Stimulated activated CD8-positive, alpha-beta memory T cell treated with anti-CD3 and anti-CD28 coated beads, Interleukin-15, amount 100 ng/mL, for 48 hours (primary cell): ENCODE measurements at places on chromosomes 13 and 19.

DNA sequence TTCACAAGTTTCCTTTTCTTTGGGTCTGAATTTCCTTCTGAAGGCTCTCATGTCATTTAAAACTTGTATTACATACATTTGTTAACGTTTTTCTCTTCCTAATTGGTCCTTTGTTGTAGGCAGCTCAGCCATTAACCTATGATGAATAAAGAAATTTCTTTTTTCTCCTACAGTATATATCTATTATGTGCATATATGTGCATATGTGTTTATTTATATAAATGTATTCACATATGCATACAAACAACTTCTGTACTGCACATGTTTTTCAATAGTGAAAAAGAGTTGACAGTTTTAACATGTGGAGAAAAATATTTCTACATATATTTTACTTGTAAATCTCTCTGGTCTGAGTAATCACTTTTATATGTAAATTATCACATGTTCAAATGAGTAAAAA lies 1674.9 kb upstream of the PCDH20 start:
- DNase-seq = no peak

DNA sequence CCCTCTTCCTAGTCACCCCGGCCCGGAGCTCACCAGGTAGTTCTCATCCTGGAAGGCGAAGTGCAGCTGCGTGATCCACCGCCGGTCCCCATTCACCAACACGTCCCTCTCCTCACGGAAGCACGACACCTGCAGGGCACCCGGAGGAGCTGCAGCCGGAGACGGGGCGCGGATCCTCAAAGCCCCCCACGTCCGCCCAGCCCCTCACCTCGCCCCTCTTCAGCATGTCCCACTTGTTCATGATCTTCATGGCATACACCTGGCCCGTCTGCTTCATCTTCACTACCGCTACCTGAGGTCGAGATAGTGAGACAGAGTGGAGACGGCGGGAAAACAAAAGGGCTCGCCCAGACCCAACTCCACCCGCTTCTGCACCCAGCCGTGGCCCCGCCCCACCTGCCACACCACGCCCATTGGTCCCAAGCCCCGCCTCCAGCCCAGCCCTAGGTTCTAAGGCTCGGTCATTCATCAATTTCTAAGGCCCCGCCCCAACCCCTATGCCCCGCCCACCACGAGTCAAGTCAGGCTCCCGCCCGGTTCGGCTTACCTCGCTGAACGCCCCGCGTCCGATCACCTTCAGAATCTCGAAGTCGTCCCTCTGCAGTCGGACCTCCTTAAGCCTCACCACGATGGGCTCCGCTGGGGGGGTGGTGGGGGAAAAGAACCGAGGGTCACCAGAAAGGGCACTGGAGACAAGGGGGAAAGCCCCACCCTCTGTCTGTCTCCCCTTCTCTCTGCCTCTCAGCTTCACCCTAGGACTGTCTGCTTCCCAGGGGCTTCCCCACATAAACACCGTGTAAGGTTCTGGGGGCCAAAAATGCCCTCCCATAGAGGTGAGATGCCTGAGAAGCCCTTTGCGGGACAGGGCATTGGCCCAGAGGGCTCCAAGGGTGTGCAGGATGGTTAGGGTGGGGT lies 2.8 kb downstream of the DMPK start:
- peak; percentile 90 for DNase-seq

GRCh38 chr13:85995788-85996418 lies 196.7 kb upstream of the SLITRK6 start:
- no peak for DNase-seq

GRCh38 chr19:1172353-1173158 lies 1.5 kb downstream of the SBNO2 start:
- DNase-seq = no peak

- DNase-seq = no peak
These were observed 8.7 kb upstream of the KCNRG start for GRCh38 chr13:50006426-50007135.
